ENCODE measurements at places on chromosomes 16 and 17. TPM values are rescaled to one million over a fixed set of nuclear protein-coding genes. Genes with fewer than 3 reads are reported as not detected.

DNA sequence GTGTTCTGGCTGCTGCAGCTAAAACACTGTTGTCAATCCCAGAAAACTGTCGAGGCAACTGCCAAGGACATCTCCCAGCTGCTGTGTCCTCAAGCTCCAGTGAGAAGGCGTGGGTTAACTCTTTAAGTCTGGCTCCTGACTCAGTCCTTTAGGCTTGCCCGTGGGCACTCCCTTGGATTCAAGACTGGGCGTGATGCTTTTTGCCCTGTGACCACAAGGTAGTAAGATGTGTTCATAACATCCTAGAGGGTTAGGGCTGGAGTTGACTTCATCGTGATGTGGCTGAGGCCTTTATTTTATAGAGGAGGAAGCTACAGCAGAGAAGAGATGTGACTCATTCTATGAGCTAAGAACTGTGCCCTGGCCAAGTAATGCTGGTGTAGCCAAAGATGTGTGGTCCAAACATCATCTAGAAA is 50.9 kb upstream of the TEKT3 start:
- DNase-seq: no peak

Gene RMI2
- 2.9 TPM for total RNA-seq

GRCh38 chr16:1331712-1332617 is 1.5 kb upstream of the BAIAP3 start:
- DNase-seq: peak; percentile 88

DNA sequence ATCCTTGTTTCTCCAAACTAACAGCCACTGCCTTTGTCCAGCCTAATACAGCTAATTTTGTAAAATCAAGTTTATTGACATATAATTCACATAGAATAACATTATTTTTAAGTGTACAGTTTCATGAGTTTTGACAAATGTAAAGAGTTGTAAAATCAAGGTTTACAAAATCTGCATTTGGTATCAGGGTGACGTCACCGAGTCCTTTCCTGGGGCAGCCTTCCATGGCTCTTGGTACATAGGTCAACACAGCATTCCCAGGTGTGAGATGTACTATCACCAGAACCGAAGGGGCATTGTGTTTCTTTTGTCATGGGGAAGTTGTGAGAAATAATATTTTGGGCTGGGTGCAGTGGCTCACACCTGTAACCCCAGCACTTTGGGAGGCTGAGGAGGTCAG is 42.9 kb downstream of the PSMD12 start:
- DNase-seq: no peak

GRCh38 chr16:52074133-52074532 is 472.8 kb downstream of the TOX3 start:
- DNase-seq: no peak

DNA sequence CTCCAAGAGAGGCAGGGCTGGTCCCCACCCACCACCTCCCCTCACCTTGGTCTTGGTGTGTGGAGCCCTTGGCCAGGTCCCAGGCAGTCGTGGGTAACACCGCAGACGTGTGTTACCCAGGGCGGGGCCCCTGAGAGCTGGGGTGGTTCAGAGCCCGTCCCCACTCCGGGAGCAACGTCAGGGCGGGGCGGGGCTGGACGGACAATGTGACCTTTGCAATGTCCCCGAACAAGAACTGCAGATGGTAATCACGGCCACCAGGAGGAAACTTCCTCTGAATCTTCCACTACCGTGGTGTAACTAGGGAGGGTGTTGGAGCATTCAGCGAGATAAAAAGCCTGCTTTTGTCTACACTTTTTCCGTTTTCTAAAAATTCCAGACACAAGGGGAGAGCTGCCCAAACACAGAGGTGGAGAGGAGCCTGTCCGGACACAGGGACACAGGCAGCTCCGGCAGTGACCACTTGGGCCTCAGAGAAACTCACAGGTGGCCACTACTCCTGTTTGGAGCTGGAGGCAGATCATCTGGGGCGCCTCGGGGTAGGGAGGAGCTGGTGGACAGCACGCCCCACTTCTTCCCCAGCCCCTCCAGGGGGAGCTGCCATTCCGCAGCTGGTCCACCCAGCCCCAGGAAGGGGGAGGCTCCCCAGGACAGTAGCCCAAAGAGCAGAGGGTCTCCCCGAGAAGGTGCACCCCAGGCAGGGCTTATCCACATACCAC is 14.2 kb upstream of the SLC38A10 start:
- DNase-seq: peak; percentile 96

DNA sequence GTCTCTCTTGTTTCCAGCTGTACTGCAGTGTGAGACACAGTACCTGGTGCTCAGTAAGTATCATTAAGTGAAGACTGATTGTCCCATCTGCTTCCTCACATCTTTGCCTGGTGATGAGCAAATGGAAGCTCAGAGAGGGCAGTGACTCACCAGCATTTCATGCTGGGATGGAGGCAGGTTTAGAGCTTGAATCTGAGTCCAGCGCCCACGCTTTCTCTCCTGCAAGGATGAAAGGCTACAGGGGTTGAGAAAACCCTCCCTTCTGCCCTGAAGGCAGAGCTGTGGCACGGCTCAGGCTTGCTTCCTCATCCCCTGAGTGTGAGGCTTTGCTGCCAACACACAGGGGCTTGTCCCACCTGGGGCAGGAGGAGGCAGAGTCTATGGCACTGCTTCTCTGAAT is 1.5 kb upstream of the RNF112 start:
- DNase-seq: no peak

- no peak for DNase-seq
Measured at GRCh38 chr16:53529513-53529912, 26.5 kb upstream of the AKTIP start.

- no peak for DNase-seq
Measured at GRCh38 chr17:82571855-82572254, 52.3 kb downstream of the FOXK2 start.

- no peak for DNase-seq
Measured at GRCh38 chr17:68422821-68423220, 34.5 kb downstream of the WIPI1 start.

DNA sequence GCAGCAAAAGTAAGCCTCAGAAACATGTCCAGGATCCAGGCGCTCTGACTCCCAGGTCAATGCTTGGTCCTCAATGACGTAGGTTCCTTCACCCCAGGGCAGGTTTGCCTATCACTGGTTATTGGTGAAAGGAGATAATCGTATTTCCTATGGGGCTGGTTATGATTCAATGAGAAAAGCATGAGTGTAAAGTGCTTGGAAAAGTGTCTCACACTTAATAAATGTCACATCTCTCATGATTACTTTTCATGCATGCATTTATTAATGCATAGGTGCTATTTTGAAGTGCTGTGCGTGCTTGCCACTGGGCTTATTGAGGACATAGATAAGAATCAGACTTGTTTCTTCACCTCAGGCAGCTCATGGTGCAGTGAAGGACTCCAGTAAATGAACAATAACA is 10.4 kb upstream of the CDH13 start:
- no peak for DNase-seq

DNA sequence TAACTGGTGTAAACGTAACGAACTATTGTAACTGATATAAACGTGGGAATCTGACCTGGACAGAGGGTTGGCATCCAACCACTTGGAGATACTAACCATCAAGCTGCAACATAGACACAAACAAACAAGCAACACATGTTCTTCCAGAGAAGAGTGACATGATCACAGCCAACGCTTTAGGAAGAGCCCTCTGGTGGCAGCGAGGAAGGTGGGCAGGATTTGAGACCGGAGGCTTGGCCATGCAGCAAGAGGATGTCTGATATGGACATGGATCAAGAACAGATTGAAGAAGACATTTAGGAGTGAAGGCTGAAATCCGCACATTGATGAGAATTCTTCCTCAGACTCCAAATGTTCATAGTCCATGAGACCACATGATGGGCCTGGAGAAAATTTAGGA is 40.3 kb upstream of the TNRC6A start:
- no peak for DNase-seq

Gene WFDC1
- 5.6 TPM for total RNA-seq

DNA sequence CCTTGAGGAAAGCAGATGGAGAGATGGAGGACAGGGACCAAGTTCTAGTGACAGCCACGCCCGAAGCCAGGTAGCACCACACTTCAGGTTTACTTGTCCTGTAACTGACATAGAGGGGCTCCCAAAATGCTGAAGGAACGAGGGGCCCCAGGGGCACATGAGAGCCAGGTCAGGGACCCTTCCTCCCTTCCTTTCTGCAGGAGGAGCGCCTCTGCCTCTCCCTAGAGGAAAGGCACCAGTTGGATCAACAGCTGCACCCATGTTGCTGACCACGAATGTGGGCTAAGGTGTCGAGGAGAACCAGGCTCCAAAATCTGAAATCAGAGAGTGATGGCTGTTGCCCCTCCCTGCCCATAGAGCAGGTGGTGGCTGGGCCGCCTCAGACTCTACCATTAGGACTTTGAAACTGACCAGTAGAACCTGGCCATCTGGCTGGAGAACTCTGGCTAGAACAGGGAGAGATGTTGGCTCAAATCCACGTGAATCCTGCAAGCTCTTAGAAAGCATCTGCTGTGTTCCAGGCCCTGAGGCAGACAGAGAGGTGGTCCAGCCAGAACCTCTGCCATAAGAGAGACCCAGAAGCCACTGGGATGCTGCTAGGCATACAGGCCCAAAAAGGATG is 218.8 kb downstream of the KATNIP start:
- no peak for DNase-seq

DNA sequence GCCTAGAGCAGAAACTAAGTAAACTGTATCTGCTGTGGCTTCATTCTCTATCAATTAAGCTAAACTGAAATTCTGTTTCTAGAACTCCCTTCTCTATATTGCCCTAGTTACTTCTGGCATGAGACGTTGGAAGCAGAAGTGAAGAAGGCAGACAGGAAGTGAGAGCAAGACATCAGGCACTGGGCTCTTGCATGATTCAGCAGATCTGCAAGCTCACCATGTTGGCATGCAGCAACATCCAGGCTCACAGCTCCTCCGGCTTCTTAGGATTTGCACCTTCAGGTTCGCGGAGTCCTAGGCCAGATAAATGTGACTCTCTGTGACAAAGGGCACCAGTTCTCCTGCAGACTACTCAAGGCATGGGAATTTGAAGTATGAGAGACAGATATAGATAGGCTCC is 148.3 kb downstream of the CDH8 start:
- DNase-seq: no peak

- DNase-seq: peak; percentile 90
Measured at GRCh38 chr16:81275795-81276194, 37.3 kb downstream of the BCO1 start.

Gene BAHCC1
- total RNA-seq: 10.6 TPM

DNA sequence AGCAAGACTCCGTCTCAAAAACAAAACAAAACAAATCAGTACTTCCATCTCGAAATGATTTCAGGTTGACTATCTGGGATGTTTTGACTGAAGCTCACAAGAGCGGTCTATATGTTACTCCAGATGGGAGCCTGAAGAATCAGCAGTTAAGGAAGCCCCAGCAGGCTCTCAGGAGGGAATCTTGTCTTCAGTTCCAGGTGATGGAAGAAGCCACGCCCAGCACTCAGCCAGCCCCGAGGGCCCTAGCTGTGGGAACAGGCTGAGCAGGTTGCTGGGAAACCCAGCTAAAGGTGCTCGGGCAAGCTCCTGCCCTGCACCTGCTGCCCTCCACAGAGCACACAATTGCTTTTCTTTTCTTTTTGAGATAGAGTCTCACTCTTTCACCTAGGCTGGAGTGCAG is 32.4 kb downstream of the WIPI1 start:
- no peak for DNase-seq

DNA sequence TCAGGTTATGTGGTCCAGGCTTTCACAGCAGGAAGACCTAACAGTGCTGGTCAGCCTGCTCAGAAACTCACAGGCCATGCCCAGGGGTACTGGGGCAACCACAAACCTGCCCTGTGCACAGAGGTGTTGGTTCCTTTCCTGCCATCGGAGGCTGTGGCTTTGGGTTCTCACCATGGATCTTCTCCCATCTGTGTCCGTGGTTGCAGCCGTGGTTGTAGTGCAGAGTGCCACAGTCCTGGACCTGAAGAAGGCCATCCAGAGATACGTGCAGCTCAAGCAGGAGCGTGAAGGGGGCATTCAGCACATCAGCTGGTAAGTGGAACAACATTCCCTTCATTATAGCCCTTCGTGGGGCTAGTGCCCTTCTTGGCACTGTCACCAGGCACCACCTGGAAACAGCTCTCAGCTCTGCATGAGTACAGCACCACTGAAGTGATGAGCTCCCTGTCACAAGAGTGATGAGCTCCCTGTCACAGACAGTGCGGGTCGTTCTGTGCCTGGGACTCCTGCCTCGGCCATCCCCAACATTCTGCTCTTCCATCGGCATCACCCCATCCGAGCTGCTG is 2.0 kb downstream of the SNRNP25 start:
- no peak for DNase-seq

- DNase-seq: peak; percentile 84
Measured at GRCh38 chr17:66508896-66509844, 206.8 kb downstream of the PRKCA start.

Gene BIRC5
- 2.2 TPM for total RNA-seq

- DNase-seq: no peak
Measured at GRCh38 chr17:82866590-82867191, 26.9 kb upstream of the ZNF750 start.

Gene TNRC6A
- total RNA-seq: 56.5 TPM

DNA sequence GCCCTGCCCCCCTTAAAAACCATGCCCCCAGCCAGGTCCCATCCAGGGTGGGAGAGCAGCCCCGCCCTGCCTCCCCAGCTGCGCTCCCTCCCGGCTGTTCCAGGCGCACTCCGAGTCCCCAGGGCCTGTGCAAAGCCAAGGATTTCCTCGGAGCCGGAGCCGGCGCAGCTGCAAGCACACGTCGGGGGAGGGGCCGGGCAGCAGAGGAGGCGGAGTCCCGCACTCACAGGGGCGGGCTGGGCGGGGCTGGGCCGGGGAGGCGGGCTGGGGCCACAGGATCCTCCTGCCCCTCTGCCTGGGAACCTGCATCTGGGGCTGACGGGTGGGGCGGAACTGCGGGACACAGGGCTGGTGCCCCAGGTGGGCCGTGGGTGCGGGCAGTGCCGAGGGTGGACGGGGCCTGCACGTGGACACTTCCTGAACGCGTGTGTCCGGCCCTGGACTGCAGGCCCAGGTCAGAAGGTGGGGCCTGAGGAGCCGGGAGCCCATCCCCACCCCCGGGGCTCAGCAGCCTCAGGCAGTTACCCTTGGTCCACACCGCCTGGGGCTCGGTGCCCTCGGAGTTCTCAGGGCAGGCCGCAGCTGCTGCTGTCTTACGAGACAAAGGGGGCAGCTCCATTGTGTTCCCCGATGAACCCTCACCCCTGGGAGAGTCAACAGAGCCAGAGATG is 24.0 kb upstream of the SSTR5 start:
- DNase-seq: peak; percentile 14

Data from transverse colon (tissue), 4 donors.